ENCODE measurements at places on chromosomes 6 and 20.

DNA sequence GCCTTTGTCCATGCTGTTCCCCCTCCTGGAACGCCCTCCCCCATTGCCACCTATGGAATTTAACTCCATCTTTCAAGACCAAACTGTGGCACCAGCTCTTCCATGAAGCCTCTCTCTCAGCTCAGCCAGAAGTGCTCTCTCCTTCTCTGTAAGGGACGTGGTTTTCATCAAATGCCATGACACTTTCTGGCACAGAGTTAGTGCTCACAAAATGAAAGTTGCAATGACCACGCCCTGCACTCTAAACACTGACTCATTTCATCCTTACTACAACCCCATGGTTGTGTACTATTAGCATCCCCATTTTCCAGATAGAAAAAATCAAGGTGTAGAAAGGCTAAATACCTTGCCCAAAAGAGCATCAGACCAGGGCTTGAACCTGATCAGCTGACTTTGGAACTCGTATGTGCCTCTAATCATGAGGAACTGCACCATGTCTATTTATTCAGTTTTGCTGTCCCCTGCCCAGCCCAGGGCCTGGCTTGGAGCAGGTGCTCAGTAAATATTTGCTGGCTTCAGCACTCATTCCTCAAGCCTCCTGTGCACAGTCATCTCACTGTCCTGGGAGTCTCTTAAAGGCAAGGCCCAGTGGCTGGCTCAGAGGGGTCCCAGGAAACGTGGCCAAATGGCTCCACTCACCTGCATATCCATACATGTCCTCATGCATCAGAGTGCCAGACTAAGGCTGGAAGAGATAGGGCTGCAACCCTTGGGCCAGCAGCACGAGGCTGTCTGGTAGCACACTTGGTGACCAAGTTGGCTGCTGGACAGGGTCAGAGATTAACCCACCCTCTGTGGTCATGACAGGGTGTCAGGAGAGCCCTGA is 77.9 kb downstream of the MRPL14 start:
- no peak for DNase-seq

- no peak for DNase-seq
These were observed 56.7 kb downstream of the FAM120B start for GRCh38 chr6:170363255-170363654.

DNA sequence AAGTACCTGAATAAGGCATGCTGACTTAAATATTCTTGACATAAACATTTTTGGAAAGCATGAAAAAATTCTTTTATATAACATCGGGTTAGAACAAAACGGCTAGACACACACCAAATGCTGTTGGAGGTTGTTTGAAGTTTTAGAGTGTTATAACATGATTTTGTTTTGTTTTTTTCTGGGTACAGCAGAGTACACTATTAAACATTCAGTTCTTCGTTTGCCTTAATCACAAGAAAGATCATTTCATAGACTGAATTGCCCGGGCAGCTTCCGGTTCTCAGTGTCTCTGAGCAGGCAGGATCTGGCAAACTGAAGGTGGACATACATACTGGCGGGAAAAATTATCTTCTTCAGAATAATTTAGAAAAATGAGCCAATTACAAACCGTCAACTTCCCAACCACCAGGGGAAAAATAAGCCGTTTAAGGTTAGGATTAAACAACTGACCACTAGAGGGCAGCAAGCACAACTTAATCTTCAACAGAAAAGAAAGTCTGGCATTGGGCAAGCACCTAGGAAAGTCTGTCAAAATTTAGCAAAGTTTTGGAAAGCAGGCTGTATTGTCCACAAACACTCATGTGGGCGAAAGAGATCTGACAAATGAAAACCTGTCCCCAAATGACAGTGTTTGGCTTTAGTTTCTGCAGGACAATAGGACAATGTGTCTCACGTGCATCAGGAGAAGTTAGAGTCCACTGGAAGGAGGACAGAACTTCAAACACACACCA is 15.0 kb downstream of the ZNF217 start:
- peak; percentile 86 for DNase-seq

GRCh38 chr6:13378669-13379590 is 50.6 kb upstream of the TBC1D7 start:
- DNase-seq = no peak

DNA sequence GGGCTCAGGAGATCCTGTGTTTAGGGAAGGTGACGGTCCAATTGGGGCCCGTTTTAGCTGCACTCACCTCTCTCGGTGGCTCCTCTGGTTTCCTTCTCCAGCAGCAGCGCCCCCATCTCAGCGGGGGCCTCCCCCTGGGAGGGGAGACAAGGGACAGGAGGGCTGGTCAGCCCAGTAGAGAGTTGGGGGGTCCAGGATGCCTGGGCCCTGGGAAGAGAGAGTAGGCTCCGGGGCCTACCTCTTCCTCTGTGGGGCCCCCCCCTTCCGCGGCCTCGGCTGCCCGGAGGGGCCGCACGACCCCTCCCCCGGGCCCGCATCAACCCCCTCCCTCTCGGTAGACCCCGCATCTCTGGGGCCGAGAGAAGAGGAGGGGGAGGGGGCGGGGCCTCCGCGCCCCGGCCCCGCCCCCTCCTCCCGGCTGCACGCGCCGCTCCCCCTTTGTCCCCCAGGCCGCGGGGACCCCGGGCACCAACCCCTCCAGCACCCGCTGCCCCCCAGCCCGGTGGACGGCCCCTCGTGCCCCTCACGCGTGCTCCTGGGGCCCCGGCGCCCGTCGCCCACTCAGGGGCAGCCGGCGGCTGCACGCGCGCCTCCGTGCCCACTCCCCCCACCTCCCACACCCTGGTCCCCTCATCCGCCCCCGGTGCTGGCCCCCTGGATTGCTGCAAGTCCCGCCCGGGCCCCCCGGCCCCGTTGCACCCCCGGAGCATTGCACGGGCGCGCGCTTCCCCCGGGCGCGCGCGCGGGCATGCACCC is 464 bp downstream of the EHMT2 start:
- DNase-seq = no peak

DNA sequence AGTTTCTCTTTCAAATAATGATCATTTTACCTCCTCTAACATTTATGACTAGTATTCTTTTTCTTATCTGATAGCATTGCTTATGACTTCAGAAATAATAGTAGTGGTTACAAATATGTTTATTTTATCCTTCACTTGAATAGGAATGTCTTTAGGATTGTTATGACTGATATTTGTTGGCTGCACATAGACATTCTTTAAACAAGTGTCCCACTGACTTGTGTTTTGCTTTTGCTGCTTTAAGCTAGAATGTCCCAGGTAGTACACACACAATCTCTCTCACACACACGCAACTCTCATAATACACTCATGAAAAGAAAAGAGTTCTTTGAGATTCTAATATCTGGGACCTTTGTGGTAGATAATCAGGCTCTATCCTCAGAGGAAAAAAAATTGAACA is 21.6 kb downstream of the KIAA1586 start:
- peak; percentile 16 for DNase-seq

DNA sequence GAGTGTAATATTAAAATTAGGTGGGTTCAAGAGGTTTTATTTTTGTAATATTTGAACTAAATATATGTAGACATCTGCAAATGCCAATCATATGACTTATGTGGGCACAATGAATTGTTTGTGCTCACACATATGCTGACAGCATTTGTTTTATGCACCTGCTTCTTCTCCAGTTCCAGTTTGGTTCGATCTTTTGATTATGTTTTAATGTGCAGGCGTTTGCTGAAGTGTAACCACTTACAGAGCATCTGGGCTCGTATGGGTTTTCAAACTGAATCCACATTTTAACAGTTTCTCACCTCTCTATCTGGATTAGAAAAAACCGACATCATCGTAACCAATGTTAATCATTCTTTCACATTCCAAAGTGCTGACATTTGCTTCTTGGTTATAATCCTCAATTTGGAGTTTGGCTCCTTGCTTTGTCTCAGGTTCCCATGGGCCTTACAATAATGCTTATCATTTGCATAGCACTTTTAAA is 129.1 kb upstream of the SPACA1 start:
- DNase-seq = peak; percentile 30

DNA sequence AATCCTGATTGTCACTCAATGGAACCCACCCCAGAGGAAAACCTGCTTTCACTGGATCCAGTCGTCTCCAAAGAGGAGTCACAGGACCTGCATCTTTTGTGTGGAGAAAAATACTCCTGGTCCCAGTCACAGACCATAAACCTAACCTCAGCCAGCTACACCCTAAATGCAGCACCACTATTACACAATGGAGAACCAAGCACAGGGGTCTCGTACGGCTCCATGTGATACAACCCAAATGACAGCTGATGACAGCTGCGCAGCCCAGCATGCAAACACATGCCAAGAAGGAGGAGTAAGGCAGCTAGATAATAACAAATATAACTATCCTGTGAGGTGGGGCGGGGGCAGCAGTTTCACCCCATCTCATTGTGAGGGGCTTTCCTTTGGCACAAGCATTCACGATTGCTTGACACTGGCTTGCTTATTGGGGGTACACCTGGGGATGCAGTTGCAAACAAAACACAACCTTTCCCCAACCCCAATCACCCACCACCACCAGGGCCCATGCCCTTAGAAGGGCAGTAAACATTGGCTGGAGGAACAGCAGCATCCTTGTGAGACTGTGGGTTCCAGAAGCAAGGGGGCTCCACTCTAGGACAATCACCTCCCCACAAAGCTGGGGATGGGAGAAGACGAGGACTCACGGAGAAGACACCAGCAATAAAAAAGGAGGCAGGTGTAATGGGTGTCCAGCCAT is 51.5 kb downstream of the TRERF1 start:
- no peak for DNase-seq

DNA sequence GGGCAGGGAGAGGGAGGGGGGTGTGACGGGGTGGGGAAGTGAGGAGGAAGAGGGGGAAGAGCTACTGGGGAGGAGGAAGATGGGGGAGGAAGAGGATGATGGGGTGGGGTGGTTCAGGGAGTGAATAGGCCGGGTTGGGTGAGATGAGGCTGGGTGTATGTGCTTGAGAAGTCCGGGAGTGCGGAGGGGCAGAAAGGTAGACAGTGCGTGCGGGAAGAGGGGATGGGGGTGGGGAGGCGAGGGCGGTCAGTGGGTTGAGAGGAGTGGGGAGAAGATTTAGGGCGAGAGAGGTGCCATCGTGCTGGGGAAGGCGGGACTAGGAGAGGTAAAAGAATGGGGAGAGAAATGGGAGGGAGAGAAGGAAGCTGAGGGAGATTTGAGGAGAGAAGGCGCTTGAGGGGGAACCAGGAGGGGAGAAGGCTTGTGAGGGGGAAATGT is 30.9 kb upstream of the NOTCH4 start:
- DNase-seq = no peak

GRCh38 chr6:141685416-141685815 is 447.3 kb upstream of the GJE1 start:
- no peak for DNase-seq
